ENCODE measurements at places on chromosomes 2 and 18.

GRCh38 chr18:76368271-76368670, 126.8 kb downstream of the ZNF516 start:
- DNase-seq = no peak

GRCh38 chr2:75707901-75708300, 2.8 kb downstream of the GCFC2 start:
- no peak for DNase-seq

DNA sequence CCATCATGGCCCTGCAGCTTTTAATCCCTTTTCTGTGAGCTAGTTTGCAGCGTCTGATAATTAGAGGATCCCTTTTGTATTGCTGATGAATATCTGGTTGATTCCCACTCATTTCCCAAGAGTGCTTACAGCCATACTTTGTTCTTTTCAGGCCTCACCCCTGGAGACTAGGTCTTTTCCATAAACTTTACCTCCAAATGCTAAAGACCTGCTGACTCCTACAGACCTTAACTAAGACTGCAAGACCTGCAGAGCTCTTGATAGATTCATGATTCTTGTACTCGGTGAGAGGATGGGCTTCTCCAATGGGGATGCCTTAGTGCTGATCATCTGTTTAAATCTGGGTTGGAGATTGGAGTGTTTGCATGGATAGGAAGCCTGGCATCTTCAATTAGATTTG, 33.1 kb upstream of the DYNAP start:
- no peak for DNase-seq

- no peak for DNase-seq
These were observed 1332.4 kb upstream of the TMEFF2 start for GRCh38 chr2:193527146-193527545.

- no peak for DNase-seq
These were observed 80.4 kb downstream of the MSTN start for GRCh38 chr2:189982087-189982486.

DNA sequence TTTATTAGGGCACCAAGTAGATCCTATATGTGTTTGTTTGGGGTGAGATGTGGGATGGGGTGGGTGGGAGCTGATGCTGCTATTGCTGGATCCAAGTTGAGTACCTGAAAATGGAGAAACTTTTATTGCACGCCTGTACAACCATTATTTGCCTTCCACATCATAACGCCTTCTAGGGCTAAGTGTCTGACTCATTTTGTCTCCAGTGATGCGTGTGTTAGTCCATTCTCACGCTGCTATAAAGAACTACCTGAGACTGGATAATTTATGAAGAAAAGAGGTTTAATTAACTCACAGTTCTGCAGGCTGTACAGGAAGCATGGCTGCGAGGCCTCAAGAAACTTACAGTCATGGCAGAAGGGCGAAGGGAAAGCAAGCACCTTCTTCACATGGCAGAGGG, 58.2 kb downstream of the KDM3A start:
- DNase-seq = no peak

GRCh38 chr2:124911560-124911959, 886.5 kb downstream of the CNTNAP5 start:
- no peak for DNase-seq

DNA sequence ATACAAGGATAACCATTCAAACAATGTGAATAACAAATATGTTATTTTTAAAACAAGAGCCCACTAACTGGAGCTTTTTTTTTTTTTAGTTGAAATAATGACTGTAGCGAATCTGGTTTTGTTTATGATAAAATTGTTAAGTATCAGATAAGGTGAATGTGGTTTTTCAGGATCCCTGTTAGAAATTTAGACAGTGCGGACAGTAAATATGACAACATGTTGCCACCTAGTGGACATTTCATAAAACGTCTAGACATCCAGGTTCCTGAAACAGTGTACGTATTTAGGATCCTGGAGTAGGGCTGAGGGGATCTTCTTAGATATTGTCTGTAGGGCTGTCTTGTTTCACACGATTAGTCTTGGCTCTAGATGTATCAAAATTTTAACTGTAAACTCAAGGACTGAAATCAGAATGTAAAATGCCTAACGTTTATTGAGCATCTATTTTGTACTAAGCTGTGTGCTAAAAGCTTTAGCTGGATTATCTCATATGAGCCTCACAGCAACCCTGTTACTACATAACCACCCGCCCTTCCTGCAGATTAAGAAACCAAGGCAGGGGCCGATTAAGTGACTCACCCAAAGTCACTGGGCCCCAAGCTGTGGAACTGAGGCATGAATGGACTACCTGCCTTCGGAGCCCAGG, 23.9 kb upstream of the CCDC68 start:
- DNase-seq = peak; percentile 75

GRCh38 chr2:157875641-157876065, 477 bp downstream of the ACVR1 start:
- peak; percentile 69 for DNase-seq

DNA sequence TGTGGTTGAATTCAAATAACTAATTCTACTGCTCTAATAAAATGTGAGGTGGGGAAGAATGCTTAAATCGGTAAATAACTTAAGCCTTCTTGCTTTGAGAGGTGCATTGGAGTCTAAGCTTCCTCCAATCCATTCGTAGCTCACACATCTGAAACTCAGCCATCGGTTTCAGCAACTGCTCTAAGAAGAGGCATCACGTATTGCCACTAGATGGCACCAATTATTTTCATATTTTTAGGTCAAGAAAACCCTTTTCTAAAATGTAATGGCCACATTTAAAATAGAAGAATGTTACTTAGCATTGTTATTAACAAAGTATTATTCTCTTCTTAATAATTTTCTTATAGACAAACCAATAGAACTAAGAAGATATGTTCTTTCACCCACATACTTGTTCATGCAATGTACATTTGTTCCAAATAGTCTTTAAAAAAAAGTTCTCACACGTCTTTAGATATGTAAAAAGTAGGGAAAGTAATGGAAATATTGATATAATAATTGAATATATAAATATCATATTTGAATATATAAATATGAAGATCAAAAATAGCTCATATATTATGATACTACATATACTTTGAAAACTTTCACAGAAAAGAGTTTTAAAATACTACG, 229.8 kb downstream of the CCDC178 start:
- DNase-seq = peak; percentile 93

DNA sequence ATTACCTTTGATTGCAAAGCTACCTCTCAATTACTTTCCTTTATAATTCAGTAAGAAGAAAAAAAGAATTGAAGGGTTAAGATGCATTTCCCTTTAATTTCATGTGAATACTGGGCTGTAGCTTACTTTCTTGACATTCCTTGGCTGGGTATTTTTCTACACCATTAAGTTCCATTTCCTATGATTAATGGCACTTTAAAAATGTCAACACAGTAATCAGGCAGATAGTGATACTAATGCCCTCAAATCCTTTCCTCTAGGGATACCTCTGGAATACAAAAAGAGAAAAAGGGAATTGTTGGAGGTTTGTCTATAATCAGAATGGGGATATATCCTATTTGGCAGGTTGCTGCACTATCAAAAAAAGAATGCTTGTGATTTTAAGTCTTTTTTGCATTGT, 216.9 kb downstream of the SRBD1 start:
- DNase-seq = peak; percentile 3

GRCh38 chr2:69385443-69386151, 1.4 kb downstream of the GFPT1 start:
- peak; percentile 3 for DNase-seq

DNA sequence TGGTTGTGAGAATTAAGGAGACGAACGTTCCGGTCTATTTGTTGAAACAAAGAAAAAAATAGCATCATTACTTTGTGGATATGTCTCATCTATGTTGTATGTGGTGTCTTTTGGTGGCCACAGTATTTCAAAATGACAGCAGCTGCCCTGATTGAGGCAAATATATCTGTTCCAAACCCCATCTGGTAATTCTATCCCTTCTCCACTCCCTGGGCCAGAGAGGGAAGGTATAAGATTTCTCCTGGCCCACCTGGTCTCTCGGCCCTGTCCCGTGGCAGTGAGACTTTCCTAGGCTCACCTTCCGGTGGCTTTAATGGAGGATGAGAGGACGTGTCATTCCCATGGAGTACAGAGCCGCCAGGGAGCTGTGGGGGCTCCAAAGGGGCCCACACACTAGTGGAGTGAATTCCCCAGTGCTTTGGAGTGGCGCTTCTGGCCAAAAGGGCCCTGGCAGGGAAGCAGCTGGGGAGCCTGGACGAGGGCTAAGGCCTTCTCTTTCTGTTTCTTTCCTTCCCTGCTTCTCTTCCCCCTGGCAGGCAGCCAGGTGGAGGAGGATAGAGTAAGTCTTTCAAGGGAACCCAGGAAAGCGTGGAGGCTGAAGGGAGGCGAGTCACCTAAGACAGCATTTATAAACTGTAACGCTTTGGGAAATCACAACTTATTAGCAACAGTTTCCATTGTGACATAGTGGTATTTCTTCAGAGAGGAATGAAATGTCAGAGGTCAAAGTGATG, 5.6 kb downstream of the FOSL2 start:
- DNase-seq = peak; percentile 38

DNA sequence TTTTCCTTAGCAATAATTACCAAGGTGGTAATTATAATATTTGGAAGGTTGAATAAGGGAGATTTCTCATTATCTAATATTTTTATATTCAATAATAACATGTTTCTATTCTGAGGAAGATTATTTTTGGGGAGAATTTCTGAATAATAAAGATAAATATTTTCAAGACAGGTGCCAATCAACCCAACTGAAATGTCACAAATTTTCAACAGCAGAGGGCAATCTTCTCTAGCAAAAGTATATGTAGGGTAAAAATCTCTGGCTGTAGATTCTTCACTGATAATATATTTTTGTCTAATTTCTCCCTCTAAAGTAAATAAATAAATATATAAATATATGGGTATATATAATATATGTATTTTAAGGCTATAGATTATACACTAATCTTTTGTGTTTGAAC, 1187.2 kb upstream of the CRIM1 start:
- DNase-seq = no peak

- DNase-seq = no peak
These were observed 105.4 kb upstream of the RBBP8 start for GRCh38 chr18:22827741-22828140.

- DNase-seq = no peak
These were observed 451.9 kb upstream of the ZEB2 start for GRCh38 chr2:144971786-144972335.

- peak; percentile 43 for DNase-seq
These were observed 381.4 kb downstream of the RAD51AP2 start for GRCh38 chr2:17136877-17137276.

GRCh38 chr18:42950732-42951131, 164.8 kb downstream of the RIT2 start:
- no peak for DNase-seq

DNA sequence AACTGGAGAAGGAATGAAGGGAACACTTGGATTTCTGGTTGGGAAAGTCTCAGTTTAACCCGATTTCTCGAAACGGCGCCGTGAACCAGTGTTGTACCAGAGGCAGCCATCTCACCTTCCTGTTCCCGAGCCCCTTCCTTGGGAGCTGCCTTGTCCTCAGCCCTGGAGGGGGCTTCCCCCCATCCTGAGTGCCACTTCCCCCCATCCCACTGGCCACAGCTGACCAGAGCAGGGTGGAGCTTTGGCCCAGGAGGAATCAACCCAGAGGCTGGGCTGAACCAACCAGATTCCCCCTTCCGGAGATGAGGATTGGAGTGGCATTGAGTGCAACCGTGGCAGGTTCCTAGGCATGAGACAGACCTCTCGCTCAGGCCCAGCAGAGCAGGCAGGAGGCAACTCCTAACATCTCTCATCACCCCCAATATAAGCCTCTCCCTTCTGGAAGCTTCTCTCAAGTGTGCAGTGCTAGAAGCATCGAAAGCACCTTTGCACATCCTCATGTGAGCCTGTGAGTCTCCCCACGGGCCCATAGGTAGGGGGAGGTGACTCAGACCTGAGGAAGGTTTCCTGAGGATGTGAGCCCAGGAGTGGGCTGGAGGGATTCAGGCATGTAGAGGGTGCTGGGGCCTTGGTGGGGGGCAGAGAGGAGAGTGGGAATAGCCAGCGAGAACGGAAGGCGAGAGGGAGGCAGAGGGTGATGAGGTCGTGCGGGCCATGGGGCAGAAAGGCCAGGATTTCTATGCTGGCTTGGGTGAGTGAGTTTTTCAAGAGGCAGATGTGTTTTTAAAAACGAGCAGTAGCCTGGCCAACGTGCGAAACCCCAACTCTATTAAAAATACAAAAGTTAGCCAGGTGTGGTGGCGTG, 11.9 kb downstream of the NGEF start:
- DNase-seq = no peak

DNA sequence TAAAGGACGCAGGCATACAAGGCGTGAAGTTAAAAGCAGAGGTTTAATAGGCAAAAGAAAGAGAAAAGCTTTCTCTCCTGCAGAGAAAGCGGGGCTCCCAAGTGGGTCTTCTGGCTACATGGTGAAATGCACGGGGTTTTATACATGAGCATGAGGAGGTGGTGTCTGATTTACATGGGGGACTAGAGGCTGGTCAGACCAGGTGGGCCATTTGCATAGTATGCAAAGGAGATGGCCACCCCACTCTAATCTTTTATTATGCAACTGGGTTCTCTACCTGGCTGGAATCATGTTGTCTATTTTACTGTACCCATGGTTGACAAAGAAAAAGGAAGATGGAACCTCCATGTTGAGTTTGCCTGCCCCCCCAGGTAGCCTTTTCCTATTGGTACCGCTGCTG, 356.2 kb downstream of the KCNJ3 start:
- DNase-seq = no peak

DNA sequence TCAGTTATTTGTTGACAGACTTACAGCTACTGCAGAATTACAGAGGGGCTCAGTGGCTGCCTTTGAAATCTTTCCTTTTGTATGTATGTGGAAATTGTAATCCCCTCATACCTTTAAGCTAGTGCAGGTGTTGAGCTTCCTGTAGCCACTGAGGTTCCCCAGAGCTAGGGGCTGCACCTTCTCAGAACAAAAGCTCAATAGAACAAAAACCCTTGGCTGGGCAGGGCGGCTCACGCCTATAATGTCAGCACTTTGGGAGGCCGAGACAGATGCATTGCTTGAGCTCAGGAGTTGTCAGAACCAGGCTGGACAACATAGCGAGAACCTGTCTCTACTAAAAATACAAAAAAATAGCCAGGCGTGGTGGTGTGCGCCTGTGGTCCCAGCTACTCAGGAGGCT, 41.3 kb upstream of the CHMP1B start:
- DNase-seq = no peak

DNA sequence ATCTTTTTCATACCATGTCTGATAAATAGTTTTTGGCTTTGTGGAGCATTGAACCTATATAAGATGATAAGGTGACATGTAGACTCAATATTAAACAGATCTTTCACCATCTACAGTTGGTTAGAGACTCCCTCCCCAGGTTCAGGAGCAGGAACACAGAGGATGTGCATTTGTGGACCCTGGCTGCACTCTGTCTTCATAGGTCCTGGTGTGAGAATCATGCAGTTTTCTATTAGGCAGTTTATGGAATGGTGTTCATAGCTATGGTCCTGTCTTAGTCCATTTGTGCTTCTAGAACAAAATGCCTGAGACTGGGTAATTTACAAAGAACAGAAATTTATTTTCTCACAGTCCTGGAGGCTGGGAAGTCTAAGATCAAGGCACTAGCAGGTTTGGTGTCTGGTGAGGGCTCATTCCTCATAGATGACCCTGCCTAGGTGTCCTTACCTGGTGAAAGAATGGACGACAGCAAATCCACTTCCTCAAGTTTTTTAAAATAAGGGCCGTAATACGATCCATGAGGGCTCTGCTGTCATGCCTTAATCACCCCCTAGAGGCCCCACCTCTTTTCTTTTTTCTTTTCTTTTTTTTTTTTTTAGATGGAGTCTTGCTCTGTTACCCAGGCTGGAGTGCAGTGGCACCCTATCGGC, 35.3 kb upstream of the FAM98A start:
- no peak for DNase-seq

Data from NCI-H69 (cell line).